Choroid plexus epithelial cell (primary cell): ENCODE measurements at places on chromosomes 7 and 10.

- DNase-seq: no peak
Observed at GRCh38 chr7:124603066-124603465, 162.5 kb downstream of the GPR37 start.

DNA sequence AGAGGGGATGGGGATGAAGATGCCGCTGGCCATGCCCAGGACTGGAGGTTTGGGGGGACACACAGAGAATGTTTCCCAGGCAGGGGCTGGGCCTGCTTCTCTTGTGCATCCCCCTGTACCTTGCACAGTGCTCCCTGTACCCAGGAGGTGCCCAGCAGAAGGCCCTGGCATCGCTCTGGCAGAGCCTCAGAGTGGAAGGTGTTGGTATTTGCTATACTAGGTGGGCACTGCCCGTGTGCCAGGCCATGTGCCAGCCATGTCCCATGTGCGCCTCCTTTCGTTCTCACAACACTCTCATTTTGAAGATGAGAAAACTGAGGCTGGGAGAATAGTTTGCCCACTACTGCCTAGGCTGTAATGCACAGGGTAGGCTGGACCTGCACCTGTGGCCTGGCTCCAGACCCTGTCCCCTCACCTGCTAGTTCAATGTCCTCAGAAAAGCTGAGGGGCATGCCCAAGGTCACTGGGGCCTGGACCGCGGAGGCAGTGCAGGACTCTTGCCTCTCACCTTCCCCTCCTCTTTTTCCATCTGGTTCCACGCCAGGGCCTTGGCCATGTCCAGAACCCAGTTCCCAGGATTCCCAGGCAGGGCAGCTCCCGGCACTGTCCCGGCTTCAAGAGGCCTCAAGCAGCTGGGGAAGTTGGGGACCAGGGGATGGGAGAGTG, 64.7 kb downstream of the GOLGA7B start:
- no peak for DNase-seq

DNA sequence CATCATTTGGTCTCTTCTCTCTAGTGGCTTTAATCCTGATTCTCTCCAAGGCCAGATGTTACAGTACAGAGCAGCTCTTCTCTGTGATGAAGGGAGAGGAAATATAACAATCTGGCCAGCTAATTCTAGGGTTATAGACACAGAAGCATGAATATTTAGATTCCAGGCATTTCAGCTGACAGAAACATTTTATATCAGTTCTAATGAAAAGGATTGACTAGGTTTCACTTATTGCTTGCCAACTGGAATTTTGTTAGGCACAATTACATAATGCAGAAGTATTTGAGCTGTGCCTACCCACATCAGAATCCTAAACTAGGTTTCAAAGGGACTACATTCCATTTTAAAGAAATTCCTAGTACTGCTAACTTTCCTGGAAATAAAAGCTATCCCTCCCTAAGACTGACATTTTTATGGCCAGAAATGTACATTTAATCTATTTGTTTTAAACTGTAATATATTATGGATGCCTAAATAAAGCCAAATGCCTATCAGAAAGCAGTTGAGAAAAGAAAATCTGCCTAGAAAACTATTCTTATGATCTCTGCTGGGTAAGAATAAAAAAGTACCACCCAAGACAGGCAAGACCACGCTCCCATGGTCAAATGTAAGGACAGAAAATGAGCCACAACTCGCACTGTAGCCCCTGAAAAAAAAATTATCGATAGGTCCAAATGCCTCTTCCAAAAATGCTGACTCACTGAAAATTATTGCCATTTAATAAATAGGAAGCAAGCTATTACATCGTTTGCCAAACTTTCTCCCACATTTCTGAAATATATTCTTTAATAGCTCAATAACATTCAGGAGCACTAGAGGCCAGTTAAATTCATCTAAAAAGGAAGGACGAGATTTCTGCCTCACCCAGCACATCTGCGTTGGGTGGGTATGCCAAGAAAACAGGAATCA, 498.1 kb downstream of the KCNMA1 start:
- DNase-seq: no peak

GRCh38 chr10:8133146-8133545, 78.7 kb downstream of the GATA3 start:
- DNase-seq: no peak

- no peak for DNase-seq
Observed at GRCh38 chr10:78079411-78079810, 45.7 kb downstream of the RPS24 start.
